ENCODE measurements at places on chromosomes 6 and 20. TPM values are rescaled to one million over a fixed set of nuclear protein-coding genes. Genes with fewer than 3 reads are reported as not detected.

ULBP2 gene
- total RNA-seq, result 4.1 TPM

BACH2 gene
- total RNA-seq, result 0.67 TPM

LIN28B gene
- 1.3 TPM for total RNA-seq

CCM2L gene
- 0.22 TPM for total RNA-seq

KIAA1755 gene
- total RNA-seq, result 0.18 TPM

SOX18 gene
- total RNA-seq, result 1.9 TPM

WFDC12 gene
- not detected for total RNA-seq

PRKN gene
- total RNA-seq, result not detected
